Suppressor macrophage treated with lipopolysaccharide for 1 hour (primary cell): ENCODE measurements at places on chromosomes 2 and 18.

DNA sequence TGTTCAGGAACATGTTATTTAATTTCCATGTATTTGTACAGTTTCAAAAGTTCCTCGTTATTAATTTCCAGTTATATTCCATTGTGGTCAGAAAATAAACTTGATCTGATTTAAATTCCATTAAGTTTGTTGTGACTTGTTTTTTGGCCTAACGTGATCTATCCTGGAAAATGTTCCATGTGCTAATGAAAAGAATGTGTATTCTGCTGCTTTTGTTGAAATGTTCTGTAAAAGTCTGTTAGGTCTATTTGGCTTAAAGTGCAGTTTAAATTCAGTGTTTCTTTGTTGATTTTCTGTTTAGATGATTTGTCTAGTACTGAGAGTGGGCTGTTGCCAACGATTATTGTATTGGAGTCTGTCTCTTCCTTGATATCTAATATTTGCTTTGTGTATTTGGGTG, 148.0 kb downstream of the UBR3 start:
- no peak for DNase-seq

DNA sequence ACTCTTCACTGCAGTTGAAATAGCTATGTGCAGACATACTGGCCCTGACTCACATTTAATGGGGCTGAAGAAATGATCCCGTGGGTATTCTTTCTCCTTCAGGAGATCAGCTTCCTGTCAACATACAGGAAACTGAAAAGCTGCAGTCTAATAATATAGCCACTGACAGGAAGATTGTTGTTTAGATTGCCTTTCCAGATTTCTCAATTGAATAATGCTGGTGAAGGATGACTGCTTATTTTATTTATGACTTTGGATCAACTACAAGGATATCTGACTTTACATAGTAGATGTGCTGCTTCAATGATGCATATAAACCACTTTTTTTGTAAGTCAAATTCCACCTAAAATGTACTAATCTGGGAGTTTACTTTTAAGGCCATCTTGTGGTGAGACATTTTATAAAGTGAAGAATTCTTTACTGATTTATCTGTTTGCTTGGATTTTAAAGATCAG, 93.4 kb upstream of the MAP4K3 start:
- peak; percentile 21 for DNase-seq

- peak; percentile 8 for DNase-seq
These were observed 645 bp downstream of the KCTD18 start for GRCh38 chr2:200509235-200509611.

DNA sequence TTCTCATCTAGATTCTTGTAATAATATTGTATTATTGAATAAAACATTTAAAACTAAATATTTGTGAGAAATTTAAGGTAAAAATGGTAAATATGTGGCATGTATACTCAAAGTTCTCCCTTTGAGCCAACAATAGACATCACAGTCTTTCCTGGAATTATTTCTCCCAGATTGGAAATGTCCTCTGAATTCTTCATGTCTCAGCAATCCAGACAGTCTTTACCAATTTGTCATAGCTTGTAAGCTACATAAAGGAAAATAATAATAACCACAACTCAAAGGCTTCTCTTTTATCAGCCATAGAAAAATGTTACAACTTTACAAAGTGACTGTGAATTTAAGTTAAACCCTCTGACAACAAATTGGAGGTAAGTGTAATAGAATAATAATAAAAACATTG, 784.9 kb downstream of the EPHA4 start:
- DNase-seq = no peak

DNA sequence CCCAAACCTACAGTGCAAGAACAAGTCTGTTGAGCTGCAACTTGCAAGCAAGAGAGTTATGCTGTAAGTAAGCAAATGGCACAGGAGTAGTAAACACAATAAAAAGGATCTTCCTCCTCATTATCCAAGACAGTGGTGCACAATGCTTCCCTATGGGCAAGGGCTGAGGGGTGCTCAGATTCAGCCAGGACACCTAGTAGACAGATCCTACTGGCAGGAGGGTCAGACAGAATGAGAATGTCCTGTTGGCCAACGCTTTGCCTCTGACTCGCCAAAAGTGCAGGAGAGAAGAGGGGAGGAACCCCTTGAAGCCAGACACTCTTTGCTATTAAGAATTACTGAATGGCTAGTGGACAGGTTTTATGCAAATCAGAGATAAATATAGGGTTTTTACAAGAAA, 280.4 kb upstream of the SESTD1 start:
- DNase-seq = no peak

DNA sequence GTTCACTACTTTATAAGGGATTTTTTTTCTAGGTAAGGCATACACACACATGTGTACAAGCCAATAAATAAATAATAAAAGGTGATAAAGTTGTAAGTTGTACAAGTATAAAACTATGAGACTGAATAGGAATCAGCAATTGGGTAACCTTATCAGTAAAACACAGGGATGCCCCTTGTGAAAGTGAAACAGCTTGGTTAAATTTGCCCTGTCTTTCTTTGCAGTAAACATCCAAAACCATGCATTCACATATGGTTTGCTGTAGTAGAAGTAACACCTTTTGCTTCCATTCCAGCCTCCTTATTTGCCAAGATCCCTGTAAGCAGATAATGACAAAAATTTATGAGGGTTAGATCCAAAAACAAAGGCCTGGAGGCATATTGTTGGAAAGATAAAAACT, 44.3 kb upstream of the NEUROD1 start:
- DNase-seq = no peak
